ENCODE measurements at places on chromosomes 2 and 18.
A peak's percentile ranks its signal among the peaks of the same experiment; 100 is the strongest.

DNA sequence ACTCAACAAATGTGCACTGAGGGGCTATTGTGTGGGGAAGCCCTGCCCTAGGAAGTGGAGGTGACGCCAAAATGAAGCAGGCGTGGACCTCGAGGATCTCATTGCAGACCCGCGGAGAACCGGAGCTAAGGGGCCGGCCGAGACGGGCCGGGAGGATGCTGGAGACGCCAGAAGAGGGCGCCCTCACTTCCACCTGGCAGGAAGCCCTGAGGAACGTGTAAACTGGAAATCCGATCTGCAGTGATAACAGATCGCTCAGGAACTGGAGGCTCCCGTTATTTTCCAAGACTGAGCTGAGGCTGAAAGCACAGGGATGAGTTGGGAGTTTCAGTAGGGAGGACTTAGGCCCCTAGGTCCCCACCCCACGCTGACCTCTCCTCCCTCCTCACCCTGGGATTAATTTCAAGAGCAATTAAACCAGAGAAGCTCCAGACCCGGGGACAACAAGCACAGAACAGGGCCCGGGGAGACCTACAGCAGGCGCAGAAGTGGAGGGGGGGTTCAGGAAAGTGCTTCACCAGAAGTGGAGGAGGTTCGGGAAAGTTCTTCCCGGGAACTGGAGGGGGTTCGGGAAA is 7.7 kb upstream of the COL6A3 start:
- DNase-seq, result peak; percentile 68

DNA sequence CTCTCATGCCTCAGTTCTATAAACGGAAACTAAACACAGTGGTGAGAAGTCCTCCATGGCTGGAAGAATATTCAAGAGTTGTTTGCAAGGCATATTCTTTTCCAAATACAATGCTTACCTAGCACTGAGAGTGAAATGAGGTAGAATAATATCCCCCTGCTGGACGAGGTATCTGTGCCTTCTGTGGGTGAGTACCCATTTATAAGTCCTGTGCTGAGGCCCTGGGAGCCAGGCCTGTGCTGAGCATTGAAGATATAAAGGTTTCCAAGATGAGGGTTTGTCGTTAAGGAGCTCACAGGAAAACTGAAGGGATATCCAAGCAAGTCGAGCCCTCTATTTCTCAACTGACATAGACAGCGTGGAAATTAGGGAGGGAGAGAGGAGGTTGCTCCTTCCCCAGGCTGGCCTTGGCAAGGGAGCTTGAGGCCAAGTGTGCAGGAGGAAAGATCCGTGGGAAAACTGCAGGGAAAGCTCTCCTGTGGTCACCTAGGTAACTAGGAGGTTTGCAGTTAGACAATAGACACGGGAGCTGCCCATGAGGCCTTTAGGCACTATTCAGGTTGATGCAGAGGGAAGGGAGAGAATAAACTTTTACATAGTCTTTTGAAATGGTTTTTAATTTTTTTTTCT is 17.6 kb downstream of the PTPRM start:
- no peak for DNase-seq

- no peak for DNase-seq
Observed at GRCh38 chr2:104745846-104746245, 108.1 kb upstream of the POU3F3 start.

- DNase-seq, result no peak
Observed at GRCh38 chr2:20992201-20992711, 51.6 kb downstream of the APOB start.

DNA sequence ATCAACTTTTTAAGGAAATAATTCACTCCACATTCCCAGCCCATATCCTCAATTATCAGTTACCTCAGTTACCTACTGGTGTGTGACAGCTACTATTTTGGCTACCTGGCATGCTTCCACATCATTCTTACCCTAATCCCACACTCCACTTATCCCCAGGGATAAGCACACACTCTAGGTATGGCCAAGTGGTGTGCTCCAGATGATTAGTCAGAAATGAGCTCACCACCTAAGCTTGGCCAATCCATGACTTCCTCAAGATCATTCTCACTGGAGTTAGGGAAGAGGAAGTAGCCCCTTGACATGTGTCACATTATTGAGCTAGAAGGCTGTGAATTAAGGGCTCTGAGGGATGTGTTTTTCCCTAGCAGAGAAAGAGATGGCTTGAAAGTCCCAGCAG is 20.9 kb upstream of the SMAD4 start:
- no peak for DNase-seq

DNA sequence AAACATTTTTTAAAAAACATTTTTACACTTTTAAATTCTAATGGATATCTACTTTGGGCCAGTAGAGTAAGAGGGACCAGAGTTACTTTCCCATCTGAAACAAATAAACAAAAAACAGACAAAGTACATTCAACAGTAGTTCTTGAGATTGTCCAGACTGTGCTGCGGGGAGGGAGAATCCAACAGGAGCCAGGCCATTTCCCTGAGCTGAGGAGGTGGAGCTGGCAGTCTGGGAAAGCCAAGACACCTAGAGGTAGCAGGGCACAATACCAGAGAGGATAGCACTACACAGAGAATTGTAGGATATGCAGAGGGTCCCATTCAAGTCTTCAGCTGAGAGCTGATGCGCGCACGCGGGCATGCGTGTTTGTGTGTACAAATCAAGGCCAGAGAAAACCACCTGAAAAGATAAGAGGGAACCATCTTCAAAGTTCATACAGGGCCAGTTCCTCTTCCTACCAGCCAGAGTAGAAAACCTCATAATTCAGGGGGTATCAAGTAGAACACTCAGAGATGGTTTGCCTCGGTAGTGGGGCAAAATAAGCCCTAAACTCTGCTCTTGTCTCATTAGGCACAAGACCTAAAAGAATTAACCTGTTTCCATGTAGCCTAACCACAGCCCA is 44.0 kb downstream of the PTRHD1 start:
- DNase-seq, result no peak

GRCh38 chr2:11404376-11405073 is 60.1 kb upstream of the ROCK2 start:
- DNase-seq, result no peak

- DNase-seq, result no peak
Observed at GRCh38 chr2:221330436-221330835, 241.7 kb downstream of the EPHA4 start.

DNA sequence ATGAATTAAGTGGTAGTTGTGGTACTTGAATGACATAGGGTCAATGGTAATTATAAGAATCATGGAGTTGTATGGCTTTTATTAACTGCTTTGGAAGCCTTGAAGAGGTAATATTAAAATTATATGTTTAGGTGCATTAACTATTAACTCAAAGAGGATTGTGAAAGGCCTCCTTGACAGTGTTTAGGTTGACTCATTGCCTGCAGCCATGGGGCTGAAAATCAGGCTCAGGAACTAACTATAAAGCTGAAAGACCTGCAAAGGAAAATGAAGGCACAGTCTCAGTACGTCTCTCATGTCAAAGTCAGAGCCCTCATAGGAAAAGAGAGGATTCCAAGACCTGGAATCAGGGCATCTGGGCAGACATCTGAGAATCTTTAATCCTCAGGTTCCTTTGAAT is 31.0 kb downstream of the CACNB4 start:
- DNase-seq, result no peak

DNA sequence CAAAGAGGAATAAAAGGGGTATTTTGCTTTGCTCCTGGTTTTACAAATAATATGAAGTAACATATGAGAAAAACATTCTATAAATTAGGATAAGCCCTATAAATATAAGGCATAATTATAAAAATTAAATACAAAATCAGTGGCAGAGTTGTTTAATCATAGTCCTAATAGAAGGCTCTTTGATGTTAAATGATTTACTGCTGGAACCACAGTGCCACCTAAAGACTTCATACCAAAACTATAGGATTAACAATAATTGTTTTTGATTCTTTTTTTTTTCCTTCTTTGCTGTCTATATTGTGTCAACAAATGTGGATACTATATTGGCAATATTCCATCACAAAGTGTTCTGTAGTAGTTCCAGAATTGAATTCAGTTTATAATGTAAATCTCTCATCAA is 837.7 kb upstream of the SLC39A10 start:
- no peak for DNase-seq

DNA sequence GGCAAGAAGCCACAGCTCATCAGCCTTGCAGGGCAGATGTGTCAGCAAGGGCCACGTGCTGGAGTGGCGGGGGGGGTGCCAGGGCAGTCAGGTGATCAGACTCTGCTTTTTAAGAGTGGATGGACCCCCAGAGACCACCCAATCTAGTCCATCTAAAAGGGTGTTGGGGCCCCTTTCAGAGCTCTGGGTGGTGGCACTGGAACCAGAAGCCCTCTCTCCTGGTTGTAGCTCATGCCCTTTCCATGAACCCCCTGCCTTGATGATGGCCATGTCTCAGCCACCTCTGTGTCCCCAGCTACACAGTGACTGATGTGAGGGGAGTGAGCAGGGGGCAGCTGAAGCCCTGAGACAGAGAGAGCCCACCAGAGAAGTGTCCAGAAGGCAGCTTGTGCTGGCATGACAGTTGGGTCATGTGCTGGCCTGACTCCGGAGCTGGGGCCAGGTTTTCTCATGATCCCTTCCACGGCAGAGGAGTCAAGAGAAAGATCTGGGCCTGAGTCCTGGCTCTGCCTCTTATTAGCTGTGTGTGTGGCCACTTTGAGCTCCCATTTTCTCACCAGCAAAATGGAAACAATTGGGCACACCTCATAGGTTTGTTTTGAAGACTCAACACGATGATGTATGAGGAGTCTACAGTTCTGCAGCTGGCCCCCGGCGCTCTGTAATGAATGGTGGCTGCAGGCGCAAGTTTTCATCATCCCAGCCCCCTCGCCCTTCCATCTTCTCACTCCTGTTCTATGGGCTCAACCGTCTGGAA is 195.7 kb downstream of the ZFP36L2 start:
- no peak for DNase-seq

- no peak for DNase-seq
Observed at GRCh38 chr2:45769854-45770576, 118.5 kb downstream of the PRKCE start.

GRCh38 chr2:112714331-112714730 is 6.5 kb upstream of the NT5DC4 start:
- DNase-seq, result no peak

DNA sequence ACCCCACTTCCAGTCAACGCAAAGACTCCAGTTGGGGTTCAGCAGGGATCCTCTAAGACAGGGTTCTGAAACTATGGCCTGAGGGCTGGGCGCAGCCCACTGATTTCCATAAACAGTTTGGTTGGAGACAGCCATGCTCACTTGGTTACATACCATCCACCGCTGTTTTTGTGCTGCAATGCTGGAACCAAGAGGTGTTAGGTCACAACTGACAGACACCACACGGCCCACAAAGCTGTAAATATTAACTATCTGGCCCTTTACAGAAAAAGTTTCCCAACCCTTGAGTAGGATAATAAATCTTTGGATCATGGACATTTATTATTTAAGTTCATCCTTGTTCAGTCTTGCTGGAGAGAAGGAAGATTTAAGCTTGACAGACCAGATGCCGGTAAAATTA is 8.4 kb upstream of the CD226 start:
- no peak for DNase-seq

DNA sequence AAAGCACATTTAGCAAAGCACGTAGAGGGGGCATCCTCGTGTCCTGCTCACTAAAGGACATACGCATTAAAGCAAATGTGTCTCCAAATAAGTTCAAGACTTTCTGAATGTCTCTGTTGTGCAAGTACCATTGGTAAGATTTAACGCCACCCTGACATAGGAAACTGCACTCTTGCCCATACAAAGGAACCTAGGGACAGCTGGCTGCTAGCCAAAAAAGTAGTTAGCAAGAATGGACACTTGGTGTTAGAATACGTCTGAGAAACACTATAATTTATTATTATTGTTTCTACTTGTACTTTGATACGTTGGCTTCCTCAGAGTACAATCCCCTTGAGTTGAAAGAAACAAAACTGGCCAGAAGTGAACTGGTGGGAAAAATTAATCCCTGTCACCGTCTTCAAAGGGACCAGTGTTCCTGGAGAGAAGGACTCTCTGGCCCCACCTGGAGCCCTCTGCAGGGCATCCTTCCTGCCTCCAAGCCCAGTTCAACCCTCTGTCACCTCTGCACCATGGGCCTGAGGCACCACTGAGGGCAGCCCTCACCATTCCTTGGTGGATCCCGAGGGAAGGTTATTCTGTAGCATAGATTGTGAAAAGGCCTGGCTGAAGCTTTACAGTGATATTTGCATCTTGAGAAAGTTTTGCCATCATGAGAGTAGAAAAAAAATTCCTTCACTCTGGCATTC is 51.4 kb upstream of the APCDD1 start:
- DNase-seq, result no peak

- DNase-seq, result no peak
Observed at GRCh38 chr18:75264926-75265597, 54.5 kb downstream of the TSHZ1 start.

- peak; percentile 15 for DNase-seq
Observed at GRCh38 chr2:102449370-102449974, 23.6 kb upstream of the SLC9A4 start.

GRCh38 chr2:17076533-17076932 is 410.9 kb upstream of the CYRIA start:
- no peak for DNase-seq

- no peak for DNase-seq
Observed at GRCh38 chr2:52258038-52258437, 1226.1 kb upstream of the NRXN1 start.

GRCh38 chr2:202723746-202724145 is 89.0 kb downstream of the FAM117B start:
- DNase-seq, result no peak

DNA sequence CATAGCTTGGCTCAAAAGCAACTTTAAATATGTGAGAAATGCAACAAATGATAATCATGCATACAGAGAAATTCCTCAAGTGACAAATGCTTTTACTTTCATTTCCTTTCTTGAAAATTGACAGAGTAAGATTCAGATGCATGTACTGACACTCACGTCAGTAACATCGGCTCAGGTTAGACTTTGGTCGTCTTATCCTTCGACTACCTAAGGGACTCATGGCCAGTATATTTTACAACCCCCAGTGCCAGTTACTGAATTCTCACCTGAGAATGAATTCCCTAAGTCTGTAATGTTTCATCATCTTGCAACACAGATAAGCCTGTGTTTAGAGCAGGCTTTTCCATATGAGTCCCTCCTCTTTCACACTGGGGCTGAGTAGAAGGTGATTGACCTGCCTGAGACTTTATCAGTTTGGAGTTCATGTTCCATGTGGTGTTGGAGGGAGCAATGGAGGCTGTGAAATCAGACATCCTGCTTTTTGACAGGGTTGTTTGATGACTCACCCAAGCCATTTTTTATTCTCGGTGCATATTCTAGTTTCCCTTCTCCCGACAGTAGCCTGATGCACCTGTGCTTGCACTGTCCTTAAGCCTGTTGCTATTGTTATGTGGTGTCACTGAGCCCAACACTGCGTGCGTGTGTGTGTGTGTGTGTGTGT is 30.5 kb upstream of the ATP8B1 start:
- DNase-seq, result no peak

DNA sequence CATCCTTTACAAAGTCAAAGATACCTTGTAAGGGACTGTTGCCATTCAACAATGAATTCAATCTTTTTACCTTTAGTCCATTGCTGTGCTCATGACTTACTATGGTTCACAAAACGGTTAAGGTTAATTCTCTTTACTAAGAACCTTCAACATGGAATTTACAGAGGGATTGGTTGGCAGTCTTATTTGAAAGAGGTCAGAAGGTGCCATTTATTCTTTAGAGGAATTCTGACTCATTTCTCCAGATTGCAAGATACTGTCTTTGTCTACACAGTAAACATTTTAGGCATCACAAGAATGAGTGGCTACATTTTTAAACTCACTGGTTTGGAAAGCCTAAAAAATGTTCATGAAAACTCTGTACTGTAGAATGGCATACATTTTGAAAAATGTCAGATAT is 17.4 kb downstream of the KCNH7 start:
- DNase-seq, result no peak

- no peak for DNase-seq
Observed at GRCh38 chr2:9400268-9401058, 22.9 kb downstream of the ITGB1BP1 start.

GRCh38 chr2:12412898-12413305 is 303.8 kb upstream of the TRIB2 start:
- DNase-seq, result no peak
